ENCODE measurements at places on chromosomes 6 and 20.

DNA sequence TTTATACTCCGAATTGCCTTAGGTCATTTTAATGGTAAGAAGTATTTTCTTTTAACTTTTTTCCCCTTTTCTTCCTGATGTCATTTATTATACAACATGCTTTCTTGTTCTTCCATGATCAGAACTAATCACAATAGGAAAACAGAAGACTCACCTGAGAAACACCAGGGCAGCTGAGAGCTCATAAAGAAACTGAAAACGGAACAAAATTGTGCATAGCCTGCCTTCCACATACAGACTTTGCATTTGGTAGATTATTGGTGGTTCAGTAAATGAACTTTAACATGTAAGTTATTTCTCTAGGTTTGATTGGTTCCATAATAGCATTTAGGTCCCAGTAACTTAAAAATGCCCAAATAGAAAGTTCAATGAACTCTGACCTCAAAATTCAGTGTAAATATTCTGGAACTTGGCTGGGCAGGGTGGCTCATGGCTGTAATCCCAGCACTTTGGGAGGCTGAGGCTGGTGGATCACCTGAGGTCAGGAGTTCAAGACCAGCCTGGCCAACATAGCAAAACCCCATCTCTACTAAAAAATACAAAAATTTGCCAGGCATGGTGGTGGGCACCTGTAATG lies 161.1 kb upstream of the DTNBP1 start:
- no peak for DNase-seq

DNA sequence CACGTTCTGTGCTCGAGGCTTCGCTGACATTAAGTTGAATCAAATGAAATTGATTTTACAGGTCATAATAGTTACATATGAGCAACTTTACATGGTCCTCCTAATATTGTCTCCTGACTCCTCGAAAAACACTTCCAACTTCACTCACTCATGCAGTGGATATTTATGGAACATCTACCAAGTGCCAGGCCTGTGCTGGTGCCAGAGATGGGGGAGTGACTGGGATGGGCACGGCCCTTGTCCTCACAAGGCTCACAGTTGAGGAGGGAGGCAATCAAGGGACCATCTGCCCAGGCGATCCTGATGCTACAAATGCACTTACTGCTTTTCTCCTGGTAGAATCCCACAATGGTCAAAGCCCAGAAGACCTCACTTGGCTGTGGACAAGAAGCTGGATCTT lies 426.4 kb downstream of the PREX1 start:
- DNase-seq: no peak

GRCh38 chr20:42098418-42098817 lies 480.2 kb upstream of the CHD6 start:
- DNase-seq: no peak

DNA sequence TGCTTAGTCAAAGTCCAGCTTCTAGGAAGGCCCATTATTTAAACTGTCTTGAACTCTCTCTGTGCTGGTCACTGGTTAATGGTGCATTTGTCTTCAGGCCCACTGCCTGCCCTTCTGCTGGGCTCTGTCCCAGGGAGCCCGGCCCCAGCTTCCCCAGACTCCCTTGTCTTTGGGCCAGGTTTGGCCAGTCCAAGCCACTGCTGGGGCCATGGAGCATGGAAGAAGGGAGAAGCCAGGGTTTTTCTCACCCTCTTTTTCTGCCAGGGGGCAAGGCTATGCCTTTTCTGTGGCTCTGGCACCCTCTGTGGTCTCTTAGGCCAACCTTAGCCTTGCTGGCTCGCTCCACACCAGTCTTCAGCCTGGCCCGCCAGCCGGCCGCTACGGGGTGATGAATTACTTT lies 390.0 kb upstream of the SULF2 start:
- peak; percentile 60 for DNase-seq

DNA sequence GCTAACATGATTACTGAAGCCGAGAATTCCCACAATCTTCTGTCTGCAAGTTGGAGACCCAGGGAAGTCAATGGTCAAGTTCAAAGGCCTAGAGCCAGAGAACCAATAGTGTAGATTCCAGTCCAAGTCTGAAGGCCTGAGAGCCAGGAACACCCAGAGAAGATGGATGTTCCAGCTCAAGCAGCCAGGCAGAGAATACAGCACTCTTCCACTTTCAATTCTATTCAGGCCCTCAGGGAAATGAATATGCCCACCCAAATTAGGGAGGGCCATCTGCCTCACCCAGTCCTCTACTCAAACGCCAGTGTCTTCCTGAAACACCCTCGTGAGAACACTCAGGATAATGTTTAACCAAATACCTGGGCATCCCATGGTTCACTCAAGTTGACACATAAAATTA lies 123.5 kb downstream of the THBS2 start:
- no peak for DNase-seq

DNA sequence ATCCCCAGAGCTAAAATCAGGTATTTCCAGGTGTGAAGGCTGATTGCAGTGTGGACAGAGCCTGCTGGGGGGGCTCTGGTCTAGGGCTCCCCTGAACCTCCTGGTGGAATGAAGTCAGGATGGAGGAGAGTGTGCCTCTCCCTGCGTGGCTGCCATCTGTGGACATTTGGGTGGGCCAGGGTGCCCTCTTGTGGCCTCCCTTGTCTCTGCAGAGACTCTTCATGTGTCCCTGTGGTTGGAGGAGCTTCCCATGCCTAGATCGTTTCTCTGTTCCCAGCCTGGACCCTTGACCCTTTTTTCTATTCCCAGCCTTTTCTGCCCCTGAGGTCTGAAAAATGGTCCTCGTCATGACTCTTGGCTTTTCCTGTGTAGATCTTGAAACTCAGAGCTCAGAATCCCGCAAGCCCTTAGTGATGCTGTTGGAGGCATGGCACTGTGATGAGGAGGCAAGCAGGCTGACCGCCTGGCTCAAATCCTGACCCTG lies 9.9 kb upstream of the PSMF1 start:
- peak; percentile 4 for DNase-seq

DNA sequence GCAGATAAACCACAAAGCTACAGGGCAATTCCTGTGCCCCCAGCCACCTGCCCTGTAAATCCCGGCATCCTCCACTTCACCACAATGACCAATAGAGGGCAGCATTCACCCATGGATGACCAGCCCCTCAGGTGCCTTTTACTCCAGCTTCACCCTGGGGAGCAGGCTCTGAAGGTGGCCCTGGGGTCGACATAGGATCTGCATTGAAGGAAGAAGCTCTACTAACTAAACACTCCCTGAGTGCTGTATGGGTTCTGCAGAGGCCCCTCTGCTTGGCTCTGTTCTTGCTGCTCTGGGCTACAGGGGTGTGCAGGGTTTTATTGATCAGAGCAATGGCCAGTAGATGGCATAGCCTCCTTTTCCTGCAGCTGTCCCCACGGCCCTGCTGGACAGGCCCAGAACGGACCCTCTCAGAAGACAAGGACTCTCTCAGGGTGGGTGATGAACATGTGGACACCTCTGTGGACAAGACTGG lies 20.3 kb downstream of the CST4 start:
- peak; percentile 45 for DNase-seq

GRCh38 chr6:38637756-38638155 lies 2.0 kb downstream of the BTBD9 start:
- DNase-seq: no peak

DNA sequence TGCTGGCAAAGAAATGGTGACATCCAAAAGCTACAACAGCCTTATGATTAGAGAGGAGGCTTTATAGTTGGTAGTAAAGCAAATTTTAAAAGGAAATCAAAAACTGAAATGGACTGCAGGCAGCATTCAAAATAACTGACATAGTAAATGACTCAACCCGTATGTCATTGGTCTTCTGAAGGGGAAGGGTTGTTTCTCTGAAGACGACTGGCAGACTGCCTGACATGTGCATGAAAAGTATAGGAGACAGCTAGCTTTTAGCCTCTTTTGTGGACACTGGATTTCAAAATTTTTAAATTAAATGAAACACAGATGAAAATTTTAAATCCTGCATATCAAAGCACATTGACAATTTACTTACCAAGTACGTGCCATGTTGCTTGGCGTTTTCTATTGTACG lies 90.7 kb downstream of the TRMT6 start:
- no peak for DNase-seq

GRCh38 chr6:151514000-151514730 lies 20.3 kb downstream of the CCDC170 start:
- DNase-seq: no peak

DNA sequence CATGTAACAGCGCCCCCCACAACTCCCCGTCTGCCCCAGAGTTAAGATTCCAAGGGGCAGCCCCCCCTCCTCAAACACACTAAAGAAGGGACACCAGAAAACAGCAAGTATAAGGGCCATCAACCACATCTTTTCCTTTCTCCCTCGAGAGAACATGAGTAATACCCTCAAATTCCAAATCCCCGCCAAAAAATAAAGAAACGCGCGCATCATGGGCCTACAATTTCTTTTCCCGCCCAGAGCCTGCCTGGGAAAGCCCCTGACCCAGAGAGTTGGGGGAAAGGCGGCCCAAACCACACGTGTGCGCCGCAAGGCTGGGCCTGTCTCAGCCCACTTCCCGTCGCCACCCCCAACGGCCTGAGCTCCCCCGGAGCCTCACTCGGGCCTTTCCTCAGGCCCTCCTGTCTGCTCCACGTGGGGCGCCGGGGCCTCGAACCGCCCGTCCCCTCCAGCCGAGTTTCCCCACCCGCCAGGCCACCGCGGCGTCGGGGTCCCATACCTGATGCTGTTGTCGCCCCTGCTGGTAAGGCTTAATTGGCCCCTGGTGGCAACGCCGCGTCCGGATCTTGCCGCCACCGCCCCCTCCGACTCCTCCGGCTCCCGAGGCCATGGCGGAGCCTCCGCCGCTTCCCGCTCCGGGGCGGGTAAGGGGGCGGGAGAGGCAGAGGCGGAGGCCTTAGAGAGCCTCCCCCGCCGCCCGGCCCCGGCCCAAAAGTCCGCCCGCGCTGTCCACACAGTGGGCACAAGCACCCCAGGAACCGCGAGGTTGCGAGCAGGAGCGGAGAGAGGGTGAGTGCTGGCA lies 746 bp downstream of the NUP153 start:
- DNase-seq: peak; percentile 31

DNA sequence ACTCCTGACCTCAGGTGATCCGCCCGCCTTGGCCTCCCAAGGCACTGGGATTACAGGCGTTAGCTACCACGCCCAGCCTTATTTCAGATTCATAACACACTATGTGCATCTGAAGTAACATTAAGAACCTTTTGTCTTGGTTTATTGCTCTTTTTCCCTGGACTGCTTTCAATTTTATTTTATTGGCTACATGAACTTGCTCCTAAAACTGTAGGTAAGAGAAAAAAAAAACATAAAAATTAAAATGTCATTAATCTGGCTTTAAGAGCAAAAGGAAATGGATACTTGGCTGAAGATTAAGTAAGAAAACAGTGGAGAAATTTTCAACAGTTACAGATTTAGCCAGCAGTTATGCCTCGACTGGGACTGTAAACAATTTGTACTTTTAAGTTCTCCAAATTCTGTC lies 62.5 kb downstream of the GJA1 start:
- no peak for DNase-seq

DNA sequence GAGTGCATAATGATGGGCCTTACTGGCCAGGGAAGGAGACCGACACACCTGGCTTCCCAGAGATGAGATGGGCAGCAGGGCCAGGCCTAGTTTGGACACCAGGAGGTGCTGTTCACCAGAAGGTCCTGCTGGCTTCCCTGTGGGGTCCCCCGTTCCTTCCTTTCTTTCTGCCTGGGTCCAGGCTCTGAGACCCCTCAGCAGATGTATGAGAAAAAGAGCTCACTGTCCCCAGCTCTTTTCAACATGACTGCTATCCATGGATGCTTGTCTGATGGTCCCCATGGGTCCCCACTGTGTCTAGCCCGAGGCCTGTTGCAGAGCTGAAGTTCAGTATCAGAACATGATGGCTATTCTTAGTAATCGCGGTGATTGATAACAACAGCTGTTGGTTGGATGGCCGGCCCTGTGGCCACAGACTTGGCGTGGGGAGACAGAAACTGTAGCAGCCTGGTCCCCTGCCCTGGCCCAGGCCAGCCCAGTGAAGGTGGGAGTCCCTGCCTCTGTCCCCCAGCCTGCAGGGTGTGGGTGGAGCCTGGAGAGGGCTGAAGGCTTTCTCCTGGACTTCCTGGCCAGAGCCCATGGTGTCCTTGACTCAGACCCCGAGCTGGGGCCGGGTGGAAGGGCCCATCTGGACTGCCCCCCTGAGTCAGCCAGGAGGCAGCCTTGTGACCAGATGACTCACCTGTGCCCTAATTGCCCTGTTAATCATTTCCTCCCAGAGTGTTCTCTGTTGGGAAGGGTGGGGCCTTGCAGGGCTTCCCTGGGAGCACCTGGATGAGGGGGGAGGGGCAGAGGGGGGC lies 9.9 kb upstream of the BAK1 start:
- peak; percentile 36 for DNase-seq

DNA sequence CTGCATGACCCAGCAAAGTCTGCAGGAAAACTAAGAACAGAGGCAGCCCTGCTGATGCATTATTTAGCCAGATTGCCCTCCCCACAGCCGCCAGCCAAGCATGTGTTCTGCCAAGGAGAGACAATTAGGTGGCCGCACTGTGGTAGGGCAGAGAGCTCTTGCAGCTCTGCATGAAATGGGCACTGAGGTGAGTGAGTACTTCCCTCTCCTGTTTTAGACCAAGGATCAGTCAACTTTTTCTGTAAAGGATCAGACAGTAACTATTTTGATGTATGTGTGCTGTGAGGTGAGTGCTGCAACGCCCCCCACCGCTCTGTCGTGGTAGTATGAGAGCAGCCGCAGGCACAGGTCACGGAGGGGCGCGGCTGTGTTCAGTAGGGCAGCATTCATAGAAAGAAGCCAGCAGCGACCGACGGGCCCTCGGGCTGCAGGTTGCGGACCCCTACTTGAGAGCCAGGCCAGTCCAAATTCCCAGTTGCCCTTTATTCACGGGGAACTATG lies 23.8 kb upstream of the FAM50B start:
- peak; percentile 58 for DNase-seq

DNA sequence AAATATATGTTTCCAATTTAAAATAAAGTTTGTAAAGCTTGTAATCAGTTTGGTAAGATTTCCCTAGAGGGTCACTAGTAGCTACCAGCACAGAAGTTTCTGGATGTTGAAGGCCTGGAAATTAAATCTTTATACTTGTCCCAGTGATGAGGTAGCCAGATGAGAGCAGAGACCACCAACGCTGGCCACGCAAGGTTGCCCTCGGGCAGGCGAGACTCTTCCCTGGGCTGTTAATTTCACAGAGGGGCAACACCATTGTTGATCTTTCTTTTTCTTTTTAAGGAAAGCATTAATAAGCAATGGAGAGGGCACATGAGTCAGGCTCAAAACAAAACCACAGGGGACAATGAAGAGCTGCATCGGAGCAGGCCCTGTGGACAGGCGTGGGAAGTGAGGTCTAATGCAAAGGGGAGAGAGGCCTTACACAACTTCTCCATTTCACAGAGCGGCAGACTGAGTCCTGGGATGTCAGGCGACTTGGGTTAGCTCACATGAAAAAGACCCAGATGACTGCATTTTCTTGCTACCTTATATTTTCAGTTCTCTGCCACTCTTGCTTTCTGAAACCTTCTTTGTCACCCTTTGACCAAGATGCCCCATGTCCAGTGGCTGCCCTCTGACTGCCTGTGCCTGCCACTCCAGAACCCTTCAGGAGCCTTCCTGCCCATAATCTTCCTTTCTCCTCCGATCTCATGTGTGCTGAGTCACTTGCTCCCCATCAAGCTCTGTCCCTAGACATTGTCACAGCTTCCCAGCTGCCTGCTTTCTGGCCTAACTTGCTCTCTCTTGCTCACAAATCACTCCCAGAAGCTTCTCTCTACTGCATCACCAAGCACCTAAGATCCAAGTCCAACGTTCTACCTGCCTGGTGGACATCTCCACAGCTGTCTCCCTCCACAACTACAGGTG lies 107.7 kb upstream of the CDYL start:
- no peak for DNase-seq
